Suppressor macrophage treated with lipopolysaccharide for 4 hours (primary cell): ENCODE measurements at places on chromosomes 7 and 10.

DNA sequence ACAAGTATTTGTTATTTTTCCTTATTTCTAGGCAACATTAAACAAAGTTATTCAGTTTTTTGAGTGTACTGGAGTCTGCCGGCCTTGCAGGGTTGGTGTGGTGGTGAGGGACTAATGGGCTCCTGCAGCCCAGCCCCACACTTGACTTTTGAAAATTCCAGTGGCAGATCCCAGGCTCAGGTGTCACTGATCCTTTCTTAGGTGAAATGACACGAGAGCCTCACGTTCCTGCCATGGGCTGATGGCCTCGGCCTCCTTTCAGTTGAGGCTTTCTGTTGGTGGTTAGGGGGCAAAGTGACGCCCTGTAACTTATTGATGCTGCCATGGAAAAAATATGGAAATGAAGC lies 117.9 kb downstream of the NKX6-2 start:
- DNase-seq, result no peak

- peak; percentile 63 for DNase-seq
Observed at GRCh38 chr10:10786109-10787090, 231.3 kb upstream of the CELF2 start.

DNA sequence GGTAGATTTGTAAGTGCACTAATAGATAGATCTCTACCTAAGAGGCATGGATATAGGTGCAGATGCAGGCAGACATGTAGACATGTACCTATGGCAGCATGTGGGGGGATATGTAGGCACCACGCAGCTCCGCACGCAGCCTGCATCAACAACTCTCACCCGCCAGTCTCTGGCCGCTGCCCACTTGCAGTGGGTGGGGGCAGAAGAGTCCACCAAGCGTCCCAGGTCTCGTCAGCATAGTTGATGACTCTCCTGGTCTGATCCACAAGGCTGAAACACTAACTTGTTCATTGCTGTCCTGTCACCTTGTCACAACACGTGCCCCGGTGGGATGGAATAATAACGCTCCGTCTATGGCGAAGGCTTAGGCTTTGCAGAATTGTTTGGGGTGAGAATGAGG lies 252.0 kb downstream of the ADARB2 start:
- DNase-seq, result no peak

GRCh38 chr10:52951824-52952223 lies 179.2 kb upstream of the MBL2 start:
- peak; percentile 74 for DNase-seq

DNA sequence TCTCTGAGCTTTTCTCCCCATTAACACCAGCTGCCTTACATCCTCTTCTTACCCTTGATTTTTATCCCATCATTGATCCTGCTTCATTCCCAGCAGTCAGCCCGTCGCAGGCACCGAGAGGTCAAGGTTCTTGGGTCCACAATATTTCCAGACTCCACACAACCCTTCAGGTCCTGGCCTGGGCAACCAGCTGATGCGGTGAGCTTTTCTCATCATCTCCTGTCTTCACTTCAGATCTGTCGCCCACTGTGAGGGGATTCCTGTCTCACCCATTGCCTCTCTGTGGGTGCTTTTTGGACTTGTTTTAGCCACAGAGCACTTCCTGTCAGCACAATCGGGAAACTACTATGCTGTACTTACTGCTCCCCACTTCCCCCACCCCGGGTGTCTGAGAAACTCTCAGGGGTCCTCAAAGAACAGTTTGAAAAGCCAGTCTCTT lies 8.4 kb upstream of the PVRIG start:
- DNase-seq, result no peak

- no peak for DNase-seq
Observed at GRCh38 chr10:47277352-47278151, 22.4 kb upstream of the GDF10 start.

DNA sequence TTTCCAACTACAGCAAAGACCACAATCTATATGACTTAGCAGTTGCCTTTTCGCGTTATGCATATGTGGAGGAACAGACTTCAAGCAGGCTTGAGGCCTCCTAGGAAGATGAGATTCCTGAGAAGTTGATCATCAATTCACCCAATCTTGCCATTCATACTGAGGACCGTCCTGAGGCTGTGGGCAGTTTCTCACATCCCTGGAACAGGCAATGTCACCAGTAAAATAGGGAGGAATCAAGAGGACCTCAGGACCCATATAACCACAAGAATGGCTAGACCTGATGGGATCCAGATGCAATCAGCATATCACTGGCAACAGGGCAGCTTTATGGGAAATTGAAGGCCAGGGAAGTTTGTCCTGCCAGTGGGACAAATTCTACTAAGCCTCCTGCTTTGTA lies 17.3 kb downstream of the KDM7A start:
- no peak for DNase-seq

DNA sequence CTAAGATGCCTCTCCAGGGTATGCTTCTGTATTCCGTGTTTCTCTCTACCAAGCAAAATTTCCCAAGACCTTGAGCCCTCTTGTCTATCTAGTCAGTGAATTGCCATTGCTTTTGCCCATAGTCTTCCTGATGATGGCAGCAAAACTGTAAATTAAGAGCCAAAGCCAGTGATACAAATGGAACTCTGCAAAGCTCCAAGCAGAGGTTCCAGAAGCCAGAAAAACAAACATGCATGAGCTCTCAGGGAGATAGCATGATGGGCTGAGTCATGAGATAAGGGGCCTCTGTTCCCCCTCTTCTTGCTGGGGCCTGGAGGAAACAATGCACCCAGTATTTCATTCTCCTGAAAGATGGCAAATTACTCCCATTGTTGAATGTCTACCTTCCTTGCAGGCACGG lies 24.7 kb downstream of the LSMEM1 start:
- DNase-seq, result no peak

- peak; percentile 56 for DNase-seq
Observed at GRCh38 chr10:25758041-25758457, 176.0 kb upstream of the MYO3A start.

GRCh38 chr7:36658335-36659171 lies 65.7 kb downstream of the AOAH start:
- DNase-seq, result peak; percentile 95

DNA sequence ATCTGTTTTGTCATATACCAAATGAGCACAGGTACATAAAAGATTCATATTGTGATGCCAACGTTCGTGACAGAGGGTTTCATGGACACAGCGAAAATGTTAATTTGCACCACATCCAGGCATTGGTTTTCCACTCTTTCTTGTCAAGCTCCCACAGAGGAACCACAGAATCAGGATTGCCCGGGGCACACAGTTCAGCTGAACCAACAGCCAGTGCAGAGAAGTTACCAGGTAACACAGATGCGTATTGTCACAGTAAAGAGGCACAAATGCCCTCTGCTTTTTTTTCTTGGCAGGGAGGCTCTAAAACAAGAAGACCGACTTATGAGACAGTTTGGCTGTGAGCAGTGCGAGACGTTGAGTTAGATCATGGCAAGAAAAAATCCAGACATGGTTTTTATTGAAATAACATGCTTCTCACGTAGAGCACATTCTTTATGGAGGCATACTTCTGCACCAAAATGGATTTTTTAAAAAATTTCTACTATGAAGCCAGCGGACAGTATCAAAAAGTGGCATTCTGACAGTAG lies 331.1 kb upstream of the KIAA1217 start:
- no peak for DNase-seq

- no peak for DNase-seq
Observed at GRCh38 chr10:34305189-34305588, 509.9 kb downstream of the PARD3 start.

- DNase-seq, result peak; percentile 33
Observed at GRCh38 chr7:44449584-44449928, 40.9 kb downstream of the NUDCD3 start.

DNA sequence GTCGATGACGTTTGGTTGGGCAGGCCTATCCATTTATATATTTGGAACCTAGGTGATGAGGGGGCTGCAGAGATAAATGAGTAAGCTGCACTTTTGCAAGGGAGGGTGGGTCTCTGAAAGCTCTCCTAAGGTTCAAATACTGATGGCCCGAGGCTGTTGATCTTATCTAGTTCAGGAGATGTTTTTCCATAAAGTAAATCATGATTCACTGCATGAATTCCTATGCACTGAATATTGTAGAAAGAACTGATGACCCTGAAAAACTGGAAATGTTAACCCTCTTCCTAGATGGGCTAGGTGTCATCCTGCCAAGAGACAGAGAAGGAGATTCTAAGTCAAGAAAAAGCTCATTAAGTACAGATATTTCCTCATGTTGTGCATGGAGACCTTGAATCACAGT lies 459.9 kb downstream of the PLXNA4 start:
- DNase-seq, result no peak

- DNase-seq, result no peak
Observed at GRCh38 chr7:52079726-52080125, 763.1 kb upstream of the COBL start.

GRCh38 chr7:56127241-56127975 lies 11.2 kb upstream of the NUPR2 start:
- DNase-seq, result no peak

- peak; percentile 3 for DNase-seq
Observed at GRCh38 chr10:125201108-125201524, 40.8 kb upstream of the CTBP2 start.

DNA sequence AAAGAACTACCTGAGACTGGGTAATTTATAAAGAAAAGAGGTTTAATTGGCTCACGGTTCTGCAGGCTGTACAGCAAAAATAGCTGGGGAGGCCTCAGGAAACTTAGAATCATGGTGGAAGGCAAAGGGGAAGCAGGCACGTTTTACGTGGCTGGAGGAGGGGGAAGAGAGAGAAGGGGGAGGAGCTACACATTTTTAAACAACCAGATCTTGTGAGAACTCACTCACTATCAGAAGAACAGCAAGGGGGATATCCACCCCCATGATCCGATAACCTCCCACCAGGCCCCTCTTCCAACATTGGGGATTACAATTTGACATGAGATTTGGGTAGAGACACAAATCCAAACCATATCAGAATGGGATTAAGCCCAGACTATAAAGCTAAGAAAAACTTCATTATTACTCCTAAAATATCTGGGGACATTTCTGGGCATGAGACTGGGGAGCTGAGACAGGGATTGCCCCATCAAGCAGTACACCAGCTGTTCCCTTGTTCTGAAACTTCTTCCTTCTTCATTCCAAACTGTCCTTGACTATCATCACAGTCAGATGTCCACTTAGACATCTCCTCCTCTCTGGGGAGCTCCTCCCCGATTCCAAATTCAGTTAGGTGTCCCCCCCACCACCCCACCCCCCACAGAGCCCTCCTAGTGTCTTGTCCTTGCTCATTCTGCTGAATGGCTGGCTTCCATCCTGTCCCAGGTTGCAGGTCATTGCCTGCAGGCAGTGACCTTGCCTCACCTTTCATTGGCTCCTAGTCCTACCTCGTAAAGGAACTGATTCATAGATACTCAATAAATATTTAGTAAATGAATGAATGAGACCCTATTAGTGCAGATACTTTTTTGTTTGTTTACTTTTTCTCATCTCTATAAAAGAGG lies 132.6 kb downstream of the EVX1 start:
- DNase-seq, result no peak

DNA sequence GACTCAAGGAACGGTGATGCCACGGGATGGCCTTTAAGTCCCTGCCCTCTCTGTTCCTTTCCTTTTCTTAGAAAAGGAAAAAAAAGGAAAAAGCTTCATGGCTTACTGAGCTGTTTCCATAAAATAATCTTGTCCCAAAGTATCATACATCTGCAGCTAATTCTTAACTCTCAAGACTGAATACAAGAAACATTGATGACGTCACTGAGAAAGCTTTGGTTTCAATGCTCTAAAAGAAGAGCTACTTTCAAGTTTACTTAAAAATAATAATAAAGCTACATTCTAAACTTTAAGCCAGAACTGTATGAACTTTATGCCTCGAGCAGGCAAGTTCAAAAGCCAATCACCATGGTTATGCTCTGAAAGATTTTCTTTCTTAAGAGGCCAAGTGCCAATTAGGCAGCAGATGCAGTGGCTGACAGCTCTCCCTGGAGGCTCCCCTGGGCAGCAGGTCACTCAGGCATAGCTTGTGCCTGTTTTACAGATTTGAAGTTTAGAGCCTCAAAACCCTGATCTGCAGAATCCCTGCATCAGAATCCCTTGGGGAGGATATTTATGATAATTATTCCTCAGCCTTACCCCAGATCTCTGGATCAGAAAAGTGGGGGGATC lies 165.0 kb downstream of the CHN2 start:
- no peak for DNase-seq

- DNase-seq, result no peak
Observed at GRCh38 chr10:43254199-43254730, 12.6 kb downstream of the RASGEF1A start.

GRCh38 chr10:132303361-132304115 lies 4.2 kb downstream of the STK32C start:
- no peak for DNase-seq

GRCh38 chr10:32084185-32084851 lies 28.1 kb upstream of the KIF5B start:
- DNase-seq, result no peak

DNA sequence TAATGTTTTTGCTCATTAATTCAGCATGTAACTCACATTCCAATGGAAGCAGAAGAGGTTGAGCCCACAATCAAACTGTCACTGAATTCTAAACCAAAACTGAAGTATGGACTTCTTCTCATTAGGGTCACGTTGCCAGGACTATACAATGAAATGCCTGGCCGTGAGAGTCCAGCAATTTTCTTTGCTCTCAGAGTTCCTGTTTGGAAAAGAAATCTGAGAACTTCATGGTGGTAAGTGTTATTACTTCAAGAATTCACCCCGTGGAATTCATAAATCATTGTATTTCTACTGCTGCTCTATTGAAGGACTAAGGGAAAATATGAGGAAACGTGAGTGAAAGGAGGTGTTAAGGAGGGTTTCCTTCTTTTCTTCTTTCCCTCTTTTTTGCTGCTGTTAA lies 441.8 kb upstream of the AKR1E2 start:
- no peak for DNase-seq

GRCh38 chr10:63825111-63825510 lies 303.9 kb downstream of the REEP3 start:
- DNase-seq, result no peak

- DNase-seq, result no peak
Observed at GRCh38 chr7:99504281-99504602, 220 bp upstream of the ZKSCAN5 start.

- DNase-seq, result no peak
Observed at GRCh38 chr7:29179115-29179514, 15.5 kb upstream of the CHN2 start.

- no peak for DNase-seq
Observed at GRCh38 chr10:79003183-79004100, 65.3 kb upstream of the ZMIZ1 start.

DNA sequence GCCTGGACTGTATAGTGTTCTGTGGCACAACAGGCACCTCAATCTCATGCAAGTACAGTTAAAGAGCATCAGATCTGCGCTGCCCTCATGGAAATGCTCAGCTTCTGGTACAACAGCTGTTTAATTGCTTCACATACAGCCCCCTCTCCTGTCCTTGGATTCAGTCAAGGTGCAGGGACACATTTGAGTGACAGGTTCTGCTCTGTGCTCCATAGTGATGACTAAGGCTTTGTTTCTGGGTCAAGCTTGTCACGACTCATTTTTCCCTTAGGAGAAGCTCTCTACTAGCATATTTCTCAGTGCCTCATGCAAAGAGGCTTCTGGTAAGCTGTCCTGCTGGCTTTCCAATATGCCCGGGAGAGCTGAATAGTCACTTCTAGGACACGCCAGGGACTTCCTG lies 26.8 kb upstream of the MYO3A start:
- DNase-seq, result no peak
